ENCODE measurements at places on chromosomes 1 and 21.

DNA sequence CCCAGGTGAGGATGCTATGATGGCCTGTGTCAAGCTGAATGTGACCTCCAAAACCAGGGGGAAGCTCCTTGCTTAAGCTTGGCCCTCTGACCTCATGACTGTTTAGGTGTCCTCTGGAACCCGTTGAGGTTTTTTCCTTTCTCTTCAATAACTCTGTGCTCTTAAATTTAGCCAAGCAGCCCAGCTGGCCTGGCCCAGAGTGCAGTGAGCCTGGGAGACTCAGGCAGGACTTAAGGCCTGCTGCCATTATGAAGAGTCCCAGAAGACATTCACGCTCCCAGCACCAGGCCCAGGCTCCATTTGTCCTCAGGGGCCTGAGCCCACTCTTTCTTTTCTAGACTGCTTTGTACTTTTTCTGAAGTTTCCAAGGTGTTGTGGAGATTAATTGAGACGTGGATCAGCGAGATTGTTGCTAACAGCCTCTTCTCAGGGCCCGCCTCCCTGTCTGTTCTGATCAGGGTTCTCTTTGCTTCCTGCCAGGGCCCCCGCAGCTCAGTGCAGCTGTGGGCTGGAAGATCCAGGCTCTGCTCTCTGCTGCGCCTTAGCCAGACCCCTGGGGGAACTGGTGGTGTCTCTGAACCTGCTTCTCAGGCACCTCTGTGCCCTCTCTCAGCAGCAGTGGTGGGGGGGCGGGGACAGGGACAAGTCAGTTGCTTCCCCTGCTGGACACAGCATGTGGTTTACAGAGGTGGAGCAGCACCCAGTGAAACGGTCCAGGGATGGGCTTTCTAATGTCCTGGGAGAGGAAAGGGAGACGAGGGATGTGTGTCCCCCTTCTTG, 124.2 kb downstream of the GRIK3 start:
- DNase-seq = no peak

GRCh38 chr1:198330982-198331615, 174.3 kb downstream of the NEK7 start:
- no peak for DNase-seq

DNA sequence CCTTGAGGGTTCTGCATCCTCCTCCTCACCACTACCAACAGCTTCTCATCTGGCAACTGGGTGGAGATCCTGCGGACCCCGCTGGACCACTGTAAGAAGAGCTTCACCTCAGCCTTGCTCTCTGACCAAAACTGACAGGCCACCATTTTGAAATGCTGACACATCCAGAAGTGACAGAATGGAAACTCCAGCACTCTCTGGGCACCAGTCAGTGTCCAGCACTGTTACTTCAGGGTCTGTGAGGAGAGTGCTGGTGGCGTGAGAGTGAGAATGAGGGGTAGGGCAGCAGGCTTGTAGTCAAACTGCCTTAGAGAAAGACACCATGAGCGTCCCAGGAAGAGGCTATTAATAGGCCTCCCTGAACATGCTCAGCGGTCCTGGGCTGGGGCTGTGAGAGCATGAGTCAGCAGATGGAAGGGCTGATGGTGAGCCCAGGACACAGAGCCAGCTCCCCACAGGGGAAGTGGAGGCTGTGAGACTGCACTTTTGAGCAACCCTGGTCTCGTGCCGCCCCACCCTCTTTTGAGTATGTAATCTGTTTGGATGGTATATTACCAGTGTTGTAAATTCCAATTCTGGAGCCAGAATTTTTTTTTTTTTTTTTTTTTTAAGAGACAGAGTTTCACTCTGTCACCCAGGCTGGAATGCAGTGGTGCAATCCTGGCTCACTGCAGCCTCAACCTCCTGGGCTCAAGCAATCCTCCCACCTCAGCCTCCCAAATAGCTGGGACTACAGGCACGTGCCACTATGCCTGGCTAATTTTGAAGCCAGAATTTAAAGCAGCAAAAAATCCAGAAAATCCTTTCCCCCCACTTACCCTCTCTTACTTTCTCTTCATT, 34.4 kb upstream of the SLC30A1 start:
- DNase-seq = no peak

GRCh38 chr1:220803401-220804201, 16.9 kb downstream of the MTARC1 start:
- no peak for DNase-seq

GRCh38 chr1:228989992-228990827, 254.9 kb downstream of the RHOU start:
- DNase-seq = no peak

GRCh38 chr1:3584915-3585314, 26.4 kb downstream of the MEGF6 start:
- no peak for DNase-seq

DNA sequence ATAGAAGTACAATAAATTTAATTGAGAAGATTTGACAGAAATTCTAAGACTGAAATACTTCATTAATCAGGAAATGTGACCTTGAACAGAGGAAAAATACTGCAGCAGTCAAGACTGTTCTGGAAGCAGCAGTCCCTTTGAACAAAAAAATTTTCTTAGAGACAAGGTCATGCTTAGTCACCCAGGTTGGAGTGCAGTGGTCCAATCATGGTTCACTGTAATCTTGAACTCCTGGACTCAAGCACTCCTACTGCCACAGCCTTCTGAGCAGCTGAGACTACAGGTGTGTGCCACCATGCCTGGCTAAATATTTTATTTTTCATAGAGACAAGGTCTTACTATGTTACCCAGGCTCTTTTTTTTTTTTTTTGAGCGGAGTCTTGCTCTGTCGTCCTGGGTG, 1.9 kb upstream of the CCDC30 start:
- DNase-seq = no peak

DNA sequence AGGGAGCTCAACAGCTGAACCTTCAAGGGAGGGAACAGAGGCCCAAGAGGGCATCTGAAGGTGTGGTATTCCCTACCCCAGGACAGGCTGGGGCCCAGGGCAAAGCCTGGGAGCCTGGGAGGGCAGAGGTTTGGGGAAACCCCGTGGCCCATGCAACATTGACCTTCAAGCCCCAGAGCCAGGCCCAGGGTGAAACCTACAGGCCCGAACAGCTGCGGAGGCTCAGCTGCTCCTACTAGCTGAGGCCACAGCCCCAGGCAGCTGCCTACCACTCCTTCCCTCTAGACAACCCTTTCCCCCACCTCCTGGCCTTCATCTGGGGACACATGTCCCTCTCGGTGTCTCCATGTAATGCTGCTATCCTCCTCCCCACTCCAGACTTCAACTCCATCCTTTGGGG, 3.2 kb downstream of the LAD1 start:
- DNase-seq = no peak

- no peak for DNase-seq
These were observed 104.4 kb upstream of the GNG12 start for GRCh38 chr1:67937651-67938050.

GRCh38 chr1:202809597-202810159, 1.1 kb upstream of the PCAT6 start:
- DNase-seq = no peak

GRCh38 chr1:11833900-11834299, 13.7 kb downstream of the NPPA start:
- DNase-seq = no peak

- DNase-seq = no peak
These were observed 185.1 kb upstream of the CAMK1G start for GRCh38 chr1:209398313-209398991.

DNA sequence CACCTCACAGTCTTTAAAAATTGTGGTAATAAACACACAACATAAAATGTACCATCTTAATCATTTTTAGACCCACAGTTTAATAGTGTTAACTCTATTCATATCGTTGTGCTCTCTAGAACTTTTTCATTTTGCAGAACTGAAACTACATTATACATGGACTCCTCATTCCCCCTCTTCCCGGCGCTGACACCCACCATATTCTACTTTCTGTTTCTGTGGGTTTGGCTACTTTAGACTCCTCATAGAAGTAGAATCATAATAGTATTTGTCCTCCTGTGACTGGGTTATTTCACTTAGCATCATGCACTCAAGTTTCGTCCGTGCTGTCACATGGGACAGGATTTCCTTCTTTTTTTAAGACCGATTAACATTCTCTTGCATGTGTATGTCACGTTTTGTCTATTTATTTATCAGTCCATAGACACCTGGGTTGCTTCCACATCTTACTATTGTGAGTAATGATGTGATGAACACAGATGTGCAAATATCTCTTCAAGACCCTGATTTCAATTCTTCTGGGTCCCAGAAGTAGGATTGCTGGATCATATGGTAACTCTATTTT, 62.9 kb upstream of the TMPRSS2 start:
- DNase-seq = no peak

DNA sequence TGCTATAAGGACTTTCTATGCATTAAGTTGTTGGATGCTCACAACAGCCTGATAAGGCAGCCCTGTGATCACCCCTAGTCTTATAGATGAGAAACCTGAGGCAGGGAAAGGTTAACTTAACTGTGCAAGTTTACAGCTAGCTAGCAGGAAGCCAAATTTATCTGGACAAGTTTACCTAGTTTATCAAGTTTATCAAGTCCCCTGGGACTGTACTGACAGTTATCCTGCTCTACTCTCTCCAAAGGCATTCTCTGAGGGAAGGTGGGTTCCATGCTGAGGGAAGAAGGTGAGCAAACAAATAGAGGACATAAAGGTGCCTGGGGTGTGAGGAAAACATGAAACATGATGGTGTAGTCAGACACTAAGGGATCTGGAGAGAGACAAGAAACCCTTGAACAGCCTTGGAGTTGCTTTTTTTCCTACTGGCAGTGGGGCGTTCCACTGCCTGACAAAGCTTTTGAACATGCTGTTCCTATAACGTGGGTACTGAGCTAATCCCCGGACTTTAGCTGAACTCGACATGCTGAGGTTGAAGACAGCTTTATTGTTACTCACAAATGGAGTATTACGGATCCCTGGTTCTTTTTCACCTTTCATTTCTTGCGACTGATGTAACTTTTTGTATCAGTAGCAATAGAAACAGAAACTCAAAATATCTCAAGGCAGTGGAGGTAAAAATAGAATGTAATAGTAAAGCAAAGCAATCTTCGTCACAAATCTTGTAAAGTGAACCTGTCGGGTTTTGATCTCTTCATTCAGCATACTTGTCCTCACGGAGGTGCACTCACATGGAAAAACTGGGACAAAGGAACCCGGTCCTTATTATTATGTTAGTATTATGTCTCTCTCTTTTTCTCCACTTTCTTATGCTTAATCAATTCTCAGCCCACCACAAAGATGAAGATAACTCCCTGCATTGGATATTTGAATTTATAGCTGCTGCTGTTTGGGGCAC, 42.4 kb upstream of the ESRRG start:
- DNase-seq = no peak

DNA sequence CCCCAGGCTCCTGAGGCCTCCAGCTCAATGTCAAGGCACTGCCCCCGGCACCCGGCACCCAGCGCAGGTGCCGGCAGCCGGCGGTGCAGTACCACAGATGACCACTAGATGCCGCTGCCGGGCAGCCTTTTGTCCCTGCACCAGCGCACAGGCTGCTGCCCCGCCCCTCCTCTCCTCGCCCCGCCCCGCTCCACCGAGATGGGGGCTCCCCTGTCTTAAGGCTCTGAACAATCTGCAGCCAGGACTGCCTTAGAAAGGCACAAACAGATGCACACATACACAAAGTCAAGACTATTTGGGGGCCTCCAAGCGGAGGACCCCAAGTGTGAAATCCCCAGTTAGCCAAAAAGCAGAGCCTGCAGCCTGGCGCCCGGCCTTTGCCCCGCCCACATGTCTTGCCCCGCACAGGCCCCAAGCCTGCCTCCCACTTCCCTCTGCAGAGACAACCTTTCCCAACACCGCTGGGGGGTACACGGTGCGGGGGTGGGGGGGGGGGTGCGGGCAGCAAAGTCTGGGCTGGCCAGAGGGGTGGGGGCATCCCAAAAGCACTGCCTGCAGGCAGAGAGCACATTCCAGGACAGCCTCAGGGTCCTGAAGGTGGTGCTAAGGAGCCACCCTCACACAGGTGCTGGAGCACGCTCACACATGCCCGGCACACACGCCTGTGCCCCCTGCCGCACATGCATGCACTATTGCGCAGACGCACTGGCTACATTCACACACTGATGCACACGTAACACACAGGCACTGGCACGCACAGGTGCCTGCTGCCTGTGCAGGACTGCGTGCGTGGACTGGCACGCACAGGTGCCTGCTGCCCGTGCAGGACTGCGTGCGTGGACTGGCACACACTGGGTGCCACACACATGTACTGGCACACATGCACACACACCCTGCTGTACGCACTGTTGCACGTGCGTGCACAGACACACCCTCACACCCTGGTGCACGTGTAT, 37.1 kb downstream of the ARHGEF16 start:
- no peak for DNase-seq

DNA sequence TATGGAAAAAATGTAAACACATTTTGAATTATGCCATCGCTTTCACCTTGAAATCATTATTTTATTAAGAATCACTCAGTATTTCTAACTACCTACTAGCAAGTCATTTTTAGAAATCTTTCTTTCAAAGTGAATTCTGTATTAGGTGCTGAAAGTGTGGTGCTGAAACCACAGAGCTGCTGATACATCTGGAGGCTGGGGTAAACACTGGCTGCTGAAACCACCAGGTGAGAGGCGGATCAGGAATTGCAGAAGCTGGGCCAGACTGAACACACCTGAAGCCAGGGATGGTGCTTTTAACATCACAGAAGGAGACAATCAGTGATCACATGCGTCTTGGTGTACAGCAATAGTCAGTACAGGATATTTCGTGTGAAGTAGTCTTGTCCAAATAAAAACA, 42.2 kb upstream of the KCNE1 start:
- DNase-seq = no peak

- no peak for DNase-seq
These were observed 3.9 kb upstream of the SFN start for GRCh38 chr1:26858891-26859640.

DNA sequence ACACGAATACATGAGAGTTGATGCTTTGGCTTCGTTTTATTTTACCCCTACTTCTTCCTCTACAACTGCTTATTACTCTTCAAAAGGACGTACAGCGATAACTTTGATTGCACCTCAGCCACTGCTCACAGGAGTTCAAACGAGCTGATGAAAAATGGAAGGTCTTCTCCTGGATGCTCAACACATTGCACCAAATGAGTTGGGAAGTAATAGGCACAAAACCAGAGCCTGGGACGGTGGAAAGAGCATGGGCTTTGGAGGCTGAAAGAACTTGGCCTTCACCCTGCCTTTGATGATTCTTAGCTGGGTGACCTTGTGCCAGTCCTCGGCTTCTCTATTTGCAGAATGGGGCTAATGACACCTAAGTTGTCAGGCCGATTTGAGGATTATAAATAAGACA, 4.8 kb downstream of the CD53 start:
- DNase-seq = no peak

Data from NCI-H187 treated with DMSO at 0.1 percent for 48 hours (cell line).